Stimulated activated CD4-positive, alpha-beta T cell treated with anti-CD3 and anti-CD28 coated beads, Interleukin-1b, Interleukin-23, amount 100 ng/mL, for 48 hours (primary cell): ENCODE measurements at places on chromosomes 11 and 22.

GRCh38 chr11:118227865-118228785 lies 3.3 kb upstream of the JAML start:
- no peak for DNase-seq

GRCh38 chr22:40680819-40681183 lies 1.5 kb downstream of the MCHR1 start:
- DNase-seq = no peak

DNA sequence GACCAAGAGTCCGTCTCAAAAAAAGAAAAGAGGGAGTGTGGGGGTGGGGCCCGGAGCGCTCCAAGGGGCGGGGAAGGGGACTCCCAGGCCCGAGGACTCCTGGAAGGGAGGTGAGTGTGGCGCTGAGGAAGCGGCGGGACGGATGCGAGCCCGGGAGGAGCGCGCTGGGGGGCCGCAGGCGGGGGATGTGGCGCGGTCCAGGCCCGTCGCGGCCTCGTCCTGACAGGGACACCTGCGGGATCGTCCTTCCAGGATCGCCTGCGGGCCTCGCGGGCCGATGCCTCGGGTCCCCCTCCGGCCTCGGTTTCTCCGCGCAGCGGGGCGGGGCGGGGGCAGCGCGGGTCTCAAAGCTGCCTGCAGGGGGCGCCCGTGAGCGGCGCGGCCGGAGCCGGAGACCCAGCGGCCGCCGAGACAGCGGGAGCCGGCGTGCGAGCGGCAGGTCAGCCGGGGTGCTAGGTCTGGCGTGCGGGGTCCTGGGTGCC lies 3.8 kb upstream of the ADORA2A start:
- DNase-seq = peak; percentile 56

DNA sequence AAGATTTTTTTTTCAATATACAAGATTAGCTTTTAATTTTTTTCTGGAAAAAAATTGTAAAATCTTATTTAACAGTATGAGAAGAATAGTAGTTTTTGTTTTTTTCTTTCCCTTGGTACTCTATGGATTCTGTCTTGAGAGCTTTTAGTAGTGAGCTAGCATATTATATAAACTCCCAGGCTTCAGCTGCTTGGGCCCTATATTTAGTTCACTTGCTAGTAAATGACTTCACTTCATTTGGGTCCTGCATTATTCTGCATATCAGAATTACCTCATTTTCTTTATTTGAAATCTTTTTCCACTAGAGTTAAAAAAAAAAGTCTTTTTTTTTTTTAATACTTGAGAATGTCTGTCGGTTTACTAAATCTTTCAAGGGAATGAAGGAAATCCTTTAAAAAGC lies 33.1 kb downstream of the HIPK3 start:
- no peak for DNase-seq

GRCh38 chr11:128467610-128468041 lies 119.7 kb downstream of the ETS1 start:
- no peak for DNase-seq

- no peak for DNase-seq
Observed at GRCh38 chr22:36419177-36419911, 31.6 kb upstream of the MYH9 start.

GRCh38 chr11:77144857-77145428 lies 16.9 kb downstream of the MYO7A start:
- DNase-seq = no peak

- no peak for DNase-seq
Observed at GRCh38 chr11:78851878-78852586, 277.4 kb upstream of the NARS2 start.

- no peak for DNase-seq
Observed at GRCh38 chr11:77154381-77155081, 26.5 kb downstream of the MYO7A start.

- DNase-seq = no peak
Observed at GRCh38 chr22:37827056-37827455, 3.9 kb downstream of the GALR3 start.

GRCh38 chr11:62081378-62082291 lies 42.2 kb upstream of the INCENP start:
- peak; percentile 80 for DNase-seq

- no peak for DNase-seq
Observed at GRCh38 chr22:40383905-40384304, 13.5 kb downstream of the SGSM3 start.
